ENCODE measurements at places on chromosomes 16 and 17. TPM values are rescaled to one million over a fixed set of nuclear protein-coding genes. Genes with fewer than 3 reads are reported as not detected.
A peak's percentile ranks its signal among the peaks of the same experiment; 100 is the strongest.

DNA sequence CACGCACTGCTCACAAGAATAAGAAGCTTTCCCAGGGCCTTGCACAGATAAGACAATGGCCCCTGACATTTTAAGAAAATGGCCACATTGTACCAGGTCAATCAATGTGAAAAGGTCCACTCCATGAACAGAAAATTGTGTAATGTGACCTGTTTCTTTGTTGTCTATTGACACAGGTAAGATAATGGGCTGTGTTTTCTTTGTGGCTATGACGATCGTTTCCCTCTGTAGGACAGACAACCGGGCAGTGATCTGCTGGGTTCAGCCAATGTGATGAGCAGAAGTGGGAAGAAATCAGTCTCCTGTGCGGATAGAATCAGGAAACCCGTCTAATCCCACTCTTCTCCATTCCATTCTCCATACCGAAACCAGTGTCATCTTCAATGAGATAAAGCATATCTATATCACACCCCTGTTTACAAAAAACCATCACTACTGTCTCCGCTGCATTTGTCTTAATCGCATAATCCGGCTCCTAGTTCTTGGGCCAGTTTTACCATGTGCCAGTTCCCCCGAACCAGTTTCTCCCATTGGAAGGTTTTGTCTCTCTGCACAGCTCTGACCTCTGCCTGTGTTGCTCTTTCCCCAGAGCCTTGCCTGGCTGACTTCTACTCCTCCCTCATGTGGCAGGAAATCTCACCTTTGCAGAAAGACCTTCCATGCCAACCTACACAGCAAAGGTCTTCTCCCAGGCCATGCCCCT, 66.9 kb upstream of the ATF7IP2 start:
- no peak for DNase-seq

GRCh38 chr16:87345726-87346424, 28.7 kb upstream of the C16orf95 start:
- DNase-seq: no peak

- no peak for DNase-seq
These were observed 152.0 kb upstream of the DNAH9 start for GRCh38 chr17:11446316-11446715.

DNA sequence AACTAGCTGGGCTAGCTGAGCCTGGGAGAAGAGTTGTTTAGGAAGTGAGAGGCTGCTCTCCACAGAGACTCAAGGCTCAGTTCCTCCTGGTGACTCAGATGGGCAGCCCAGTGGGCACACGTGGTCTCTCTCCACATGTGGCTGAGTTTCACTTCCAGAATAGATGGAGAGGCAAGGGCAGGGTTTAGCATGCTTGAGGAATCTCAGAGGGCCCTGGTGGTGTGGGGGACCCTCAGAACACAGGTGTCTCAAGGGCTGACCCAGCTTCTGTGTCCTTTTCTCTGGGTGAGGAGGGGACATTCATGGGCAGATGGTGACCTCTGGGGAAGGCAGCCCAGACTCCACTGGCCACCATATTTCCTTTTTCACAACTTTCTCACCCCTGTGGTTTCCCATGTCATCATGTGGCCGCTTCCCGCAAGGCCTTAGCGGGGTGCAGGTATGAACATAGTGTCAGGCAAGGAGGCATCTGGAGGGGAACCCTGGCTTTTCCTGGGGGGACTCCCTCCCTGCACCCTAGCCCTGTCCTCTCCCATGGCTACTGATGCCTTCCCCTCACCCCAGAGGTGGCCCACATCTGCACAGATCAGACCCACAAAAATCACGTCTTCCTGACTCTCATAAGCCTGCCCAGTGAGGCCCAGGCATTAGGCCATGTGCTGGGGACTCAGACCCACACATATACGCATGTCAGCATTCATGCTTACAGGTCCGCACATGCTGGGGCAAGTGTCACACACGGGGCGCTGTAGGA, 3.3 kb downstream of the GRN start:
- no peak for DNase-seq

GRCh38 chr17:63500543-63501390, 22.4 kb upstream of the KCNH6 start:
- no peak for DNase-seq

GRCh38 chr17:15943971-15944758, 765 bp upstream of the ADORA2B start:
- peak; percentile 33 for DNase-seq

DNA sequence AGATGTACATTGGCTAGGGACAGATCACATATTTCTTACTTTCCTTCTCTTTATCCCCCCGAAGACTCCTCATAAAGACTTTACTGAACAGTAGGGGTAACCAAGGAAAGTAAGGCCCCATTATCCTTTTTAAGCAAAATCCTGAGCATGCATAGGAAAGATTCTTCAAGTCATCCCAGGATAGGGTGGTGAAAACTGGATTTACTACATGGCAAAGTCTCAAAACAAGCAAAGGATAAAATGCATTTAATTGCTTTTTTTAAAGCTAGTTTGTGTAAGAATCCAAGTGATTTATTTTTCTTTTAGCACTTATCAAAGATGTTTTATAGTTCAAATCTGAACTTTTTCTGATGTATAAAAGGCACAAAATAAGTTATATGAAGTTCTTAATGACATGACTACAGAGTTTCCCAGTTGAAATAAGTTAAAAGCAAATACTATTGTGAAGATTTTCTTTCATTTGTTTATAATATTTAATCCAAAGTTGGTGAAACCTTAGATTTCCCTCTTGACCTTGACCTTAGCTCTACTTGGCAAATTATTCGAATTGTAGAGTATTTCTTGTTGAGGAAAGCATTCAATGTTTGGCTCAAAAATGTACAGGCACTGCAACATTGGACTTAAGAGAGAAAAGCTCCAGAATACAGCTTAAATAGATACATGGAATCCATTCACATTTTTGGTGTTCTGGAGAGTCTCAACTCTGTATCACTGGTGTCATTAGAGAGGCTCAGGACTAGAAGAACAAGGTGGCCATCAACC, 104.3 kb downstream of the ABCA8 start:
- no peak for DNase-seq

GRCh38 chr16:79844603-79845002, 244.1 kb upstream of the MAF start:
- no peak for DNase-seq

DNA sequence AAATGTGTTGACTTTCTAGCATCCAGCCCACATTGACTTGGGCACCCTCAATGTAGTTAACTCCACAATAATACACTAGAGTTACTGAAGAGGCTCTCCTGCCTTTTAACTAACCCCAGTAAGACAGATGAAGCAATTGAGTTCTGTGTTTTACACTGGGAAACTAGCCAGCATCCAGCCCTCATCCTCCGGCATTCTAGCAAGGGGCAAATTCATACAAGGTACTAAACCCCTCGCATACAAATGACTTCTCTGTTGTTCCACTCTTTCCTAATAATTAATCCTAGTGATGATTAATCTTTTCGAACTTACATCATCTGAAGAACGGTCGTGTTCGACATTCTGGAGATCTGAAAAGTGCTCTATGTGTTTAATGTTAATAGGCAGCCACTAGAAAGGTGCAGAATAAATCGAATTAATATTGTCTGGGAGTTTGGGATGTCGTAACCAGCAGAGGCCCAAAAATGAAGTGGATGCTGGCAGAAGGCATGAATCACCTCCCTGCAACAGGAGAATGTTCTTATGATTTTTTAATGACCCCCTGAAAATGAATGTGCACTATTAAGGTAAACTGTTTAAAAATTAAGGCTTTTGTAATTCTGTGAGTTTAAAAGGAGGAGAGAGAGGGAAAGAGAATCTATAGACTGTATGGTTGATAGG, 249.4 kb downstream of the SNX29 start:
- DNase-seq: no peak

DNA sequence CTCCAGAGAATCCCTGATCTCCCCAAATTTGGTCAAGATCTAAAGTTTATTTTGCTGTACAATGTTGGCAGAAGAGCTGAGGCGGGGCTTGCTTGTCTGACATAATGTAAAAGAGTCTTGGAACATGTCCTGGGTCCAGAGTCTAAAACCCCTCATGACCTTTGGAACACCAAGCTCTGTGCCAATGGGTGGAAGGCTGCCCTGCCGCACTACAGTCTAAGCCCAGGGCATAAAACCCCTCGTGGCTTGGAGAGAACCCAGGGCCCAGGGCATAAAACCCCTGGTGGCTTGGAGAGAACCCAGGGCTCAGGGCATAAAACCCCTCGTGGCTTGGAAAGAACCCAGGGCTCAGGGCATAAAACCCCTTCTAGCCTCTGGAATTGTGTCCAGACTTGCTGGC, 36.7 kb downstream of the CCDC57 start:
- DNase-seq: no peak

DNA sequence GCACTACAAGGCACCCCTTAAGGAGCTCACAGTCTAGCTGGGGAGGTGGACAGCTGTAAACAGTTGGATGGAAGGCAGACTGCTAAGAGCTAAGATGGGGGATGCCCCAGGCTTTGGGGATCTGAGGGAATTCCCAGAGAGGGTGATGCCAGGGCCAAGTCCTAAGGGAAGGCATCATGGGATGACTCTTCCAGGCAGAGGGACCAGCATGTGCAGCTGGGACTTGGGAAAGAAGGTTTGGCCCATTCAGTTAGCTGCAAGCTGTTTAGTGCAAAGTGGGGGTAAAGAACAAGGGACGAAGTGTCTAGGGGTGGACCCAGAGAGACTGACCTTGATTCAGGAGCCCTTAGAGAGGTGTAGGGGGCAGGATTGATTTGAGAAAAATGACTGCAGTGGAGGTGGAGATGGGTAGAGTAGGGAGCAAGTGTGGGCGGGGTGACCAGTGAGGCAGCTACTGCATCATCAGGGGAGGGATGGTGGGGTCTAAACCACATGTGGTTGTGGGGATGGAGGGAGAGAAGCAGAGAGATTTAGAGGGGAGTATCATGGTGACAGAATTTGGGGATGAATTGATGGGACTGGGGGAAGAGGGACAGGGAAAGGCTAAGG, 27.1 kb upstream of the PHF12 start:
- no peak for DNase-seq

GRCh38 chr17:69342896-69343644, 16.1 kb upstream of the ABCA5 start:
- DNase-seq: no peak

- no peak for DNase-seq
These were observed 269.5 kb downstream of the MAP2K4 start for GRCh38 chr17:12290207-12290606.

DNA sequence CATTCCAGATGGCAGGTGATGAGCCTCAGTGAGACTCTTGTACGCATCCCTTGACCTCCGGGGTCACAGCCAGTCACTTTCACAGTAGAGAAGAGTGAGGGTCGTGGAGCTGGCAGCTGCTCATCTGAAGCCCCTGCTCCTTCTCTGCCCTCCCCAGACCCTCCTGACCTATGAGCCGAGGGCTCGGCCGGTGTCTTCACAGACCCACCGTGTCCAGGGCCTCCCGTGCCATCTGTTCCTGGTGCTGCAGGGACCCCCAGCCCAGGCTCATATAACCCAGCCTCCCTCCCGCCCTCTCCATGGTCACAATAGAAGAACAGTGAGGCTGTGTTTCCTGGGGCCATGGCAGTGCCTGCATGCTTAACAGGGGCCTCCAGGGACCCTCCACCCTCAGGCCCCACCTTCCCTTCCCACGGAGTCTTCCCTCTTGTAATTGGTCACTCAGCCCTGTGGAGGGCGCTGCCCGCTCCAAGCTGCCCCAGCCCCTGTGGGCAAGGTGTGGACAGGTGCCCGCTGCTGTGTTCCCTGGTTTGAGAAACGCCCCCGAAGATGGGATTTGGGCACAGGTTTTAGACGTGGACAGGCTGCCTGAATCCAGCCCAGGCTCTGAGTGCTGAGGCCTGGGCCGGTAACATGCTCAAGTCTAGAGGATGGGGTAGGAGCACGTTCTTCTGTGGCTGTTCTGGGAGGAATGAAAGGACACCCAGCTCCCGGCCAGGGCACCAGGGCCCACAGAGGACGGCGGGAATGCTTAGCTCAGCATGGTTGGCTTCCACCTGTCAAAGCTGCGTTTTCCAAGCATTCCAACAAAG, 38.7 kb downstream of the ACSF3 start:
- DNase-seq: no peak

- no peak for DNase-seq
These were observed 6.0 kb downstream of the ST3GAL2 start for GRCh38 chr16:70432723-70433457.

GRCh38 chr17:45809499-45809898, 25.4 kb downstream of the CRHR1 start:
- DNase-seq: no peak

DNA sequence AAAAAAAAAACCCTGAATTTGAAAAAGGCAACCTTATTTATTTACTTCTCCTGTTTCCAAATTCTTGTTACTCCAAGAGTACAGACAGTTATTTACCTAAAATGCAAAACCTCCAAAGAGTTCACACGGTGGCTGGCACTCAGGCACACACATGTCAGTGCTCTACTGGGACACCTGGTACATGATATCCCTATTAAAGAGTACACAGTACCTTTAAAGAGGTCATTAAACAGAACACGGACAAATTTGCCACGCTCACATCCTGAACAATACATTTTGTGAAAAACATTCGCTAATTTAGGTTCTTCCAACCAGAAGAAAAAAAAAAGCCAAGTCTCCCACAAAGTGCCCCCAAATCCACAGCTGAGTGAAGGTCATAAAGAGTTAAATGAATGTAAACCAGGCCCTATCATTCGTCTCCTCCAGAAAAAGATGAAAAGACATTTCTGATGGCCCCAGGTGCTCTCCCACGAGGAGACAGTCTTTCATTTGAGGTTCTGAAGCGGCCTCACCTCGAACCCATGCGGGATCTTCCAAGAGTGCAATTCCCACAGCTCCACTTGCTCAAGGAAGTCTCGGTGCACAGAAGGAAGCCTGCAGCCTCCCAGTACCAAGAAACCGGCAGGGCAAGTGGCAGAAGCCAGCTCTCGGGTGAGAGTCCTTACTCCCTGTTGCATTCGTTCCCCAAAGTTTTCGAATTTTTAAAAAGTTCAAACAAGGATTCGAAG, 993 bp downstream of the ERN1 start:
- no peak for DNase-seq

The CD300H gene
- not detected for total RNA-seq

The CBX2 gene
- total RNA-seq: 95.4 TPM

The TRAP1 gene
- 154 TPM for total RNA-seq

The MAPT gene
- 13.0 TPM for total RNA-seq

The VAT1L gene
- total RNA-seq: 5.2 TPM

The WFIKKN2 gene
- 0.07 TPM for total RNA-seq

Data from neural crest cell (in vitro differentiated cells).